Uterine smooth muscle cell (primary cell): ENCODE measurements at places on chromosomes 11 and 22. TPM values are rescaled to one million over a fixed set of nuclear protein-coding genes. Genes with fewer than 3 reads are reported as not detected.

Gene OR5B21
- total RNA-seq, result not detected in 2 replicates

Gene VPS37C
- total RNA-seq, result 9.6 and 11.5 TPM in 2 replicates

Gene POLR3H
- total RNA-seq, result 15.5 and 19.3 TPM in 2 replicates

Gene KDM4E
- under 0.01 TPM in 1 of 2 replicates, not detected in the other for total RNA-seq

Gene NRXN2
- total RNA-seq, result 0.55 and 1.5 TPM in 2 replicates

Gene PATE2
- total RNA-seq, result 0.12 and 0.22 TPM in 2 replicates

Gene MMP10
- 1.2 and 1.9 TPM in 2 replicates for total RNA-seq

Gene SMC1B
- total RNA-seq, result under 0.01 TPM in 1 of 2 replicates, not detected in the other

Gene OR52N4
- total RNA-seq, result not detected in 2 replicates

Gene APOL5
- not detected in 2 replicates for total RNA-seq

Gene LMO2
- total RNA-seq, result 0.22 TPM in 1 of 2 replicates, not detected in the other

Gene HTR3A
- under 0.01 TPM in 1 of 2 replicates, not detected in the other for total RNA-seq

Gene IFITM10
- 0.89 and 1.5 TPM in 2 replicates for total RNA-seq

Gene WNT7B
- total RNA-seq, result 0.33 TPM in 1 of 2 replicates, not detected in the other

Gene OR4S2
- total RNA-seq, result not detected in 2 replicates

Gene SEC14L2
- 20.2 and 33.5 TPM in 2 replicates for total RNA-seq

Gene ABTB2
- total RNA-seq, result 2.8 and 5.7 TPM in 2 replicates

Gene PPFIA1
- 34.6 and 45.4 TPM in 2 replicates for total RNA-seq

Gene APOL4
- total RNA-seq, result 0.11 and 0.12 TPM in 2 replicates

Gene TSSK2
- not detected in 2 replicates for total RNA-seq

Gene DRICH1
- 0.11 TPM in 1 of 2 replicates, not detected in the other for total RNA-seq
